NCI-H2081 treated with DMSO at 0.1 percent for 48 hours (cell line): ENCODE measurements at places on chromosomes 1 and 21.
A peak's percentile ranks its signal among the peaks of the same experiment; 100 is the strongest.

DNA sequence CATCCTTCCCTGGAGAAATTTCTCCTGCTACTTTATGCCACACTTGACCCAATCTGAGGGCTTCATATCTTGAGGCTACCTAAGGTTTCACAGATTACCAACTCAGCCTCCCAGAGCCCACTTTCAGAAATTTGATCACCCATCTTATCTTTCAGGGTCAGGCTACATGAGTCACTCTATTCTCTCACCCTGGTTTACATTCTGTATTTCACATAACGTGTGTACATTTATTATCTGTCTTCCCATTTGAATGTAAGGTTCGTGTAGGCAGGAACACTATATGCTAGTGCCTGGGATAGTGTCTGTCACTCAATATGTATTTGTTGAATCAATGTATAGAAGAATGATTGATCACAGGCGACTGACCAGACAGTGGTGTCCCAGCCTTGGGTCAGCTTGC, 124.8 kb downstream of the UBE2U start:
- no peak for DNase-seq

GRCh38 chr1:116824631-116825206, 70.5 kb downstream of the CD2 start:
- no peak for DNase-seq

- no peak for DNase-seq
Measured at GRCh38 chr1:21258331-21259134, 31.7 kb downstream of the ECE1 start.

DNA sequence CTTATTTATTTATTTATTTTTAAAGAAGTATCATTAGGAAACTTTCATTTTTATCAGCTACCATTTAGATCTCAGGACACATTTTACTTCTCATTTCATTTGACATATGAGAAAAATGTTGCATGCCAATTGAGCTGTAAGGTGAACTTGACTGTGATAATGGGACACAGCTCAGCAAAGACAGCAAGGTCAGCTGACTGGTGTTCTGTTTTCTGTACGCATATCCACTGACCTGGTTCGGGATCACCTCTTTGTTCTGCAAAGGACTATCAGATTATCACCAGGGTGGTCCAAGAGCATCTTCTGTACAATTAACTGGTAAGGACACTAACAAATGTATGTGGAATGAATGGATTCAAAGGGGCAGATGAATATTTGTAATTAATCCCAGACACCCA, 51.9 kb downstream of the TEX35 start:
- no peak for DNase-seq

- no peak for DNase-seq
Measured at GRCh38 chr1:196466166-196466565, 142.1 kb downstream of the KCNT2 start.

DNA sequence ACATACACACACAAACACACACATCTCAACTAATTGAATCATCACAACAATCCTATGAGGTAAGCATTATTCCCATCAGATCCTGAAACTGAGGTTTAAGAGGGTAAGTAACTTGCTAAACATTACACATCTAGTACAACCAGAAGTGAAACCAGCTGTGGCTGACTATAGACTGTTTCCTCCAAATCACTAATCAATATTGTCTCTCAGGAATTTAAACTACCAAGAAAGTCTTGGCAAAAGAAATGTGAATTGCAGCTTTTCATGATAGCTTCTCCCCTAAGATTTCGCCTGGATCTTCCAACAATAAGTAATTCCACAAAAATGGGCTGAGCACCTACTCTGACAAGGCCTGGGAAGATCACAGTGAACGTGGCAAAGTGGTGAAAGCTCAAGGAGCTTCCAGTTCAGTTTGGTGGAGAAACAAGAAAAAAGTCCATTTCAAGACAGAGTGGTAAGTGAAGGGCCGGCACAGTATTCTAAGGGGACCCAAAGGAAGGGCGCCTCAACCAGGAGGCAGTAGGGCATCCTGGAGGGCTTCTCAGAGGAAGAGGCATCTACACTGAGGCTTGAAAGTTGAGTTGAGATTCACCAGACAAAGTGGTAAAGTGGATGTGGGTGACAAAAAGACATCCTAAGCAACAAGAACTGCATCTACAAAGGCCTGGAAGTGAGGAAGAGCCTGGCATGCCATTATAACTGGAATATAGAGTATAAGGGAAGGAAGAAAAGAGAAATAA, 22.1 kb downstream of the LRRC52 start:
- no peak for DNase-seq

DNA sequence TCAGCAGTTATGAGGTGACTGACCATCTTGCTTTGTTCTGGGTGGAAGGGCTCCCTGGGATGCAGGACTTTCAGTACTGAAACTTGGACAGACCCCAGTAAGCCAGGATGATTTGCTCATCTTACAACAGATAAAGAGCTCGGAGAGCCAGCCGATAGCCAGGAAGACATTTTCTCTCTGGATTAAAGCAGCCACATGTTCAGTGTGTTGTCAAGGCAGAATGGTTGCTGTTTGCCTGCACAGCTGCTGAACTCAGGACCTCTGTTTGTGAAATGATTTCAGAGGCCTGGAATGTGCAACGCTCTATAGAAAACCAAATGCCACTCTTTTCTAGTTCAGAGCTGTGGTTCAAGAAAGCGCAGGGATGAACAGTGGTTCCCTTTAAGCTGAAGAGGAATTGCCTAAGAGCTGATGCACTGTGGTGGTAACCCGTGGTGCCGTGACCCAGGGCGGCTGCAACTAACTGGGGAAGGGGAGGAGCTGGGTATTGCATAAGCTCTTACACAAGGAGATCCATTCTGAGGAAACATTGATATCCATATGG, 40.7 kb downstream of the CASQ2 start:
- DNase-seq = no peak

DNA sequence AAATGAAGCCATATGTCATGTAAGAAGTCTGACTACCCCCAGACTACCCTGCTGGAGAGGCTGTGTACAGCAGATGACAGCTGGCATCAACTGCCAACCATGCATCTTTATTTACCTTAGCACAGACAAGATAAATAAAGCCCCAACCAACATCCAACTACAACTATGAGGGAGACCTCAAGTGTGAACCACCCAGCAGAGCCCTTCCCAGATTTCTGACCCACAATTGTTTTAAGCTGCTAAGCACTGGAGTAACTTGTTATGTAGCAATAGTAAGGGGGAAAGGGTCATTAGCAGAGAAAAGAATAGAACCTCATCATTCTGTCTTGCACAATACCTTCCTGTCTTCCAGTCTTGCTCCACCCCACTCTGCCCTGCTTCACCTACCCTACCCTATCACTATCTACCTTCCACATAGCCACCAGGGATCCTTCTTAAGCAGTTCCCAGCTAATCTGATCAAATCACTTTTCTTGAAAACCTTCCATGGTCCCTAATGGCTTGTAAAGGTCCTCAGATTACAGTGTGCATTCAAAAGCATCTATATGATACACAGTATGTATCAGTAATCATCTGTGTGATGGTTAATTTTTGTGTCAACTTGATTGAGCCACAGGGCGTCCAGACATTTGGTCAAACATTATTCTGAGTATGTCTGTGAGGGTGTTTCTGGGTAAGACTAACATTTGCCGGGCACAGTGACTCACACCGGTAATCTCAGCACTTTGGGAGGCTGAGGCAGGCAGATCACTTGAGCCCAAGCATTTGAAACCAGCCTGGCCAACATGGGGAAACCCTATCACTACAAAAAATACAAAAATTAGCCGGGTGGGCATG, 19.6 kb upstream of the RBM15 start:
- DNase-seq = no peak

GRCh38 chr1:198798923-198799386, 160.1 kb downstream of the PTPRC start:
- DNase-seq = no peak

- DNase-seq = no peak
Measured at GRCh38 chr1:9340864-9341263, 48.2 kb downstream of the SPSB1 start.

GRCh38 chr1:209708297-209708696, 3.7 kb downstream of the HSD11B1 start:
- DNase-seq = no peak

DNA sequence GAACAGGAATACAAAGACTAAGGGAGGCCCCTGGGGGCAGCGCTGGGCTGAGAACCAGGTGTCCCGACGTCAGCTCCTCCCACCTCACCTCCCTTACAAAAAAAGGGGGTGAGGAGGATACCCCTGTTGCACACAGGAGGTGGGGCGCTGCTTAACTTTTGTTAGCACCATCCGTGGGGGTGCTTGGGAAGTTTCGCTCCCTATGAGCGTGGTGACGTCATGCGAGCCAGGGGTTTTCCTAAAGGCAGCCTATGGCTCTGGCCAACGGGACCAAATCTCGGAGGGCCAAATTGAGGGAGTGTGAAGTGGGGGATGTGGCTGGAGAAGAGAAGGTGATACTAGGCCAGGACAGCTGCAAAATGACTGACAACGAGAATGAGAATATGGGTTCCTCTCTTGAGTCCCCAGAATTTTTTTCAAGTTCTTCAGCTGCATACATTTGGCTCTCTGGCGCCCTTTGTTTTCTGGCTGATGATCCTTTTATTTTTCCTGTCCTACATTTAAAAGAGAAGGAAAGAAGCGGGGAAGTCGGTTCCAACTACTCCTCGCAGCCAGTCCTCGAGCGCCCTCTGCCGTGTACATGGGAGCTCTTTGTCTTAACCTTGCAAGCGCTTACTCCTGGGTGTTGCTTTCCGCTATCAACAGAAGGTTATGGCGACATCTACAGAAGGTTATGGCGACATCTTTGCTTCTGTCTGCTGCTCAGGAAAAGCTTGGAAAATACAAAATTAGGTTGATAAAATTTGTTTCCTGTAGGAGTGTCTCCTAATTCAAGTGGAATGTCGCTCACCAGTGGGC, 48.0 kb upstream of the ZC3H11B start:
- peak; percentile 34 for DNase-seq

- no peak for DNase-seq
Measured at GRCh38 chr1:174413632-174414031, 34.1 kb upstream of the GPR52 start.

- DNase-seq = no peak
Measured at GRCh38 chr1:66730462-66730861, 21.8 kb upstream of the DYNLT5 start.

GRCh38 chr1:41479000-41479807, 5.3 kb downstream of the EDN2 start:
- DNase-seq = no peak
